Muscle of arm (tissue), 14 donors: ENCODE measurements at places on chromosomes 7 and 10.

- DNase-seq, result no peak
These were observed 694.8 kb downstream of the PHTF2 start for GRCh38 chr7:78493401-78493800.

GRCh38 chr10:117454502-117454901 is 79.3 kb upstream of the PDZD8 start:
- no peak for DNase-seq

DNA sequence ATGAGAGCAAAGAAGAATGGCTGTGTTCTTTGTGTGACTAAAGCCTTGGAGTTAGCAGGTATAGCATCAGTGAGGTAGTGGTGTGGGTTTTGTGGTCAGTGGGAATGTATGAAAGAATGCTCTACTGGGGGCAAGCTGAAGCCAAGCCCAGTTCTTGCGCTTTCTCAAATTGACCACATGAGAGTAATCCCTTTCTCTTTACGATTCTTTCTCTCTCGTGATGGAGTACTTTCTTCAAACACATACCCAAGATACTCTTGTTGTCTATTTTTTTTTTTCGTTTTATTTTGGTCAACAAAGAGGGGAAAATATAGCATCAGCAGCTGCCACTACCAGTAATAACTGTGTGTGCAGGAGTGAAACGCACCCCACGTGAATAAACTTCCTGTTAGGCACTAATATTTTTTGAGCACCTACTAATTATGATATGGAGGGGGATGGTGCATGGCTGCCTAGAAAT is 8.4 kb upstream of the PANK1 start:
- DNase-seq, result no peak

DNA sequence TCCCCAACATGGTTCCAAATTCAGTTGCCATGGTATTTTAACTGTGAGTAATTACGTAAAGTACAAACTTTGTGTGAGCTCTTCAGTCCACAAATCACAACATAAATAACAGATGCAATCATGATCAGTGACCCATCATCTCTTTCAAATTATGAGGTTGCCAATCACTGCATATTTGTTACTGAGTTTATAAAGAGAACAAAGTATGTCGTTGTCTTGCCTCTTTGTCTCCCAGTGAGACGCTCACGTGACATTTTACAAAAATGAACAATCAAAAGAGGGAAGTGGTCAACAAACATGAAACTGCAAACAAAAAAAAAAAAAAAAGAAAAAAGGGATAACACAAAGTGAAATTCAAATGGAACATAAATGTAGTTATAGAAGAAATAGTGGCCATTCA is 122.7 kb upstream of the PDSS1 start:
- no peak for DNase-seq

DNA sequence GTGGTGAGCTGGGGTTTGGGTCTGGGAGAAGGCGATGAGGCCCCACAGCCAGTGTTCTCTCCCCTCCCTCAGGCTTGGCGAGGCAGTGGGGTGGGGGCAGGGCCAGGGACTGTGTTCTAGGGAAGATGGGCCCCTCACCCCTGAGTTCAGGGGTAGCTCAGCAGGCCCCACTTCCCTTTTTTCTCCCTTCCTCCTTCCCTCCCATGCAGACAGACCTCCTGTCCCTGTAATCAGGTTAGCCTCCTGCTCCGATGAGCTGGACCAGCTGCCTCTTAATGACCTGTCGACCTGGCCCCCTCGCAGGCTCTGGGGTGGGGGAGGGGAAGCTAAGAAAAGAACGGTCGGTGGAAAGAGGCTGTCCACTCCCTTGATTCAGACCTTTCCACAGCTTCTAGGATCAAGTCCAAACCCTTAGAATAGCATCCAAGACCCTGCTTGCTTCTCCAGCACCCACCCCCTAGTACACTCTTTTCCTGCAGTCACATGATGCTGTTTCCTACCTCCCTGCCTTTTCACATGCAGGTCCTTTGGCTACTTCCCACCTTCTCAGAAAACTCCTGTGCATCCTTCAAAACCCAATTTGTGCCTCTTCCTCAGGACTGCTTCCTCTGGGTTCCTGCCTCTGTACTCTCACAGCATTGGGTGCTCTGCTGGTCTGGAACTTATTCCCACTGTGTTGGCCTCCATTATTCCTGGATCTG is 64.1 kb downstream of the ZMIZ1 start:
- no peak for DNase-seq

GRCh38 chr7:27193335-27194001 is 6.4 kb downstream of the HOXA13 start:
- no peak for DNase-seq

- no peak for DNase-seq
These were observed 6.7 kb downstream of the ZNF3 start for GRCh38 chr7:100074841-100075240.

- no peak for DNase-seq
These were observed 33.6 kb downstream of the AOAH start for GRCh38 chr7:36690514-36691187.

- DNase-seq, result no peak
These were observed 18.7 kb downstream of the LDB3 start for GRCh38 chr10:86686972-86687371.

- no peak for DNase-seq
These were observed 123.5 kb upstream of the FERD3L start for GRCh38 chr7:19268737-19269136.

DNA sequence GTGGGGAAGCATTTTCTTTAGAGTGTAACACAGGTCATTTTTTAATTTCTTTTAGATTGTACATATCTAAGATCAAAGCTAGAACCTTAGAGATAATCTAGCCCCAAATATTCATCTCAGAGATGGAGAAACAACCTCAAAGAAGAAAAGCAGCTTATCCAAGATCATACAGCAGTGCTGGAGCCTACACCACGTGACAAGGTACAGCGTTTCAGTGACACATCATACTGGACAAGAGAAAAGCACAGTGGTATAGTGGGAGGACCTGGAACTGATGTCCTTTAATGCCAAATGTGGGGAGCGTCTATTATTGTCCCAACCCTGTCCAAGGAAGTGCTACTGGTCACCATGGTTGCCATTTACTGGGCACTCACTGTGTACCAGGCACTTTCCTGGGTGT is 445.8 kb downstream of the RPS24 start:
- no peak for DNase-seq

- DNase-seq, result no peak
These were observed 17.4 kb upstream of the CEP41 start for GRCh38 chr7:130458257-130458656.

DNA sequence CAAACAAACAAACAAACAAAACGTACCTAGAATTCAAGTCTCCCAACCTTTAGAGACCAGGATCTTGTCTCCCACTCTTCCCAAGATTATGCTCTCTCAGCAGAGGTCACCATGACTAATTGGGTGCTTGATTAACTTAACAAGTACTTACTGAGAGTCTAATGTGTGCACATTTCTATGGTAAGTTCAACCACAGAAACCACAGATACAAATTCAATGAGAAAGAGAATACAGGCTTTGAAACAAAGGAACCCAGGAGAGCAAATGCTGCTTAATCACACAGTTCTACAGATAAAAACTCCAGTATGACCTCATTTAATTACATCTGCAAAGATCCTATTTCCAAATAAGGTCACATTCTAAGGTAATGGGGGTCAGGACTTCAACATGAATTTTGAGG is 142.8 kb downstream of the DNAJC1 start:
- no peak for DNase-seq

DNA sequence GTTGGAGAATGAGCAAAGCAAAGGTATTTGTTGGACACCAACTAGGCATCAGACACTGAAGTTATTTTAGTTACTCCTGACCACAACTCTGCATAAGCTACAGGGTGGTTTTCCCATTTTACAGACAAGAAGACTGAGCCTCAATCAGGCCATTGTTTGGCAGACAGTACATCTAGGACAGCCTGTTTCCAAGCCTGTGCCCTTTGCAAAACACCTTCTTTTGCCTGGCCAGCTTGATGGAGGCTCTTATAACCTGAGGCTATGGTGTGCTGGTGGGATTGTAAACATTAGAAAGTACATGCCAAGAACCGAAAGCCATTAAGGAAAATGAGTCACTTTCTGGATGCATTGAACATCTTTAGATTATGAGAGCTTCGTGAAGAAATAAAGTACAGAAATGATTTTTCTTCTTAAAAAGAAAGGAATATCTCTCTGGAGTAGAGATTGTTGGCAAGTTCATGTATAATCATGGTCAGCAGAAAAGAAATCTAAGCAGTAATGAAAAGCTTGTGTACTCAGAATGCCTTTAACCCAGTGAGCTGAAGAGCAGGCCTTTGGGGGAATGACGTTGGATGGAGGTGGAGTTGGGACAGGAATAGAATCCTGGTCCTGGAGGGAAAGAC is 140.6 kb downstream of the KIAA1217 start:
- peak; percentile 76 for DNase-seq

- DNase-seq, result peak; percentile 0
These were observed 181.4 kb downstream of the AKR1D1 start for GRCh38 chr7:138257459-138258196.

DNA sequence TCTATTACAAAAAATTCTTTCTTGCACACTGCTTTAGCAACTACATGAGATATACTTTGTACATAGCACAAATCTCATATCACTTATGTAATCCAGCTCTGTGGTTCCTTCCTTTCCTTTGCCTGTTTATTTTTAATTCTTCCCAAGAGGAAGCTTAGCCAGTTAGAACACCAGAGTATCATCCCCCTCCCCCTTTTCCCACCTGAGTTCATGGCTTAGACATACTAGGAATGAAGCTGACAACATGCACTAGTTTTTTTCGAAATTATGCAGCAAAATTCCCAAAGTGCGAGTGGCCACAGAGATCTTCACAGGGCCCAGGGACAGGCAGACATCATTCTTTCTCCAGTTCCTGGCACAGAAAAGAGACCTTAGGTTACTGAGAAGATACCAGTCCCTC is 17.8 kb downstream of the CAV1 start:
- no peak for DNase-seq

- no peak for DNase-seq
These were observed 1.9 kb downstream of the AUTS2 start for GRCh38 chr7:69599955-69600709.

DNA sequence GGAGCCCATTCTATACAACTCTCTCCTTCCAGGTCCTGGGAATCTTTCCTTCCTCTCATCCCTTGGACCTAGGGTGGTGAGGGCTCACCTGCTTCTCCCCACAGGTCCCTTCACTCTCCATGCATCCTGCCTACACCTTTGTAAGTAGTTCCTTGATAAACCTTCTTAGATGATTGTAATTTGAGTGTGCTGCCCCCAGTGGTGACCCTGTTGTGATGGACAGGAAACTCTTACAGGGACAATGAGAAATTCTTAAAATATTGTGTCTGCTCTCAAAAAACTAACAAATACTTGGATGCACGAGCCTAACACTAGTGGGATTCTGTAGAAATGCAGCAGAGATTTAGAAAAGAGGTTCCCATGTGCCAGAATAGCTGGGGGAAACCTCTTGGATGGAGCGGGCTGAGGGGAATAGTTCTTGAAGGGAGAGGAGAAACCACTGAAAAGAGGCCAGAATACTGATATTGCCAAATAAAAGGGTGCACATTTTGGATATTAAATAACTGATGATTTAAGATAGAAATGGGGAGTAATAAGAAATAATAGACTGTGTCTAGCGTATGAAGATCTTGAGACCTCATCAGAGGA is 6.7 kb upstream of the PAXIP1 start:
- no peak for DNase-seq

GRCh38 chr7:15889507-15889906 is 203.0 kb upstream of the MEOX2 start:
- no peak for DNase-seq

DNA sequence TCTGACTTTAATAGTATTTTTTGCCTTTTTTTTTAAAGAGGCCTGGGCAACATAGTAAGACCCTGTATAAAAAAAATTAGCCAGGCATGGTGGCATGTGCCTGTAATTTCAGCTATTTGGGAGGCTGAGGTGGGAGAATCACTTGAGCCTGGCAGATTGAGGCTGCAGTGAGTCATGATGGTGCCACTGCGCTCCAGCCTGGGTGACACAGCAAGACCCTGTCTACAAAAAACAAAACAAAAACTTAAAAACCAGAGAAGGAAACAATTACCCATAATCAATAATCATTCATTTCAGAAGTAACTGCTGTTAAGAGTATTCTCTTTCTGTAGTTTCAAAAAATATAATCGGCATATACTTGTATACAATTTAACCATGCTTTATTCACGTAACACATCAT is 28.0 kb downstream of the VPS26A start:
- no peak for DNase-seq

GRCh38 chr7:25454562-25455041 is 226.3 kb upstream of the NPVF start:
- peak; percentile 34 for DNase-seq

GRCh38 chr7:76400248-76400647 is 9.2 kb downstream of the SSC4D start:
- DNase-seq, result no peak

GRCh38 chr7:132458729-132459128 is 117.5 kb downstream of the PLXNA4 start:
- DNase-seq, result no peak

- no peak for DNase-seq
These were observed 115.6 kb downstream of the CDH23 start for GRCh38 chr10:71512312-71512711.

- DNase-seq, result no peak
These were observed 23.5 kb upstream of the CARD11 start for GRCh38 chr7:3067193-3067592.

DNA sequence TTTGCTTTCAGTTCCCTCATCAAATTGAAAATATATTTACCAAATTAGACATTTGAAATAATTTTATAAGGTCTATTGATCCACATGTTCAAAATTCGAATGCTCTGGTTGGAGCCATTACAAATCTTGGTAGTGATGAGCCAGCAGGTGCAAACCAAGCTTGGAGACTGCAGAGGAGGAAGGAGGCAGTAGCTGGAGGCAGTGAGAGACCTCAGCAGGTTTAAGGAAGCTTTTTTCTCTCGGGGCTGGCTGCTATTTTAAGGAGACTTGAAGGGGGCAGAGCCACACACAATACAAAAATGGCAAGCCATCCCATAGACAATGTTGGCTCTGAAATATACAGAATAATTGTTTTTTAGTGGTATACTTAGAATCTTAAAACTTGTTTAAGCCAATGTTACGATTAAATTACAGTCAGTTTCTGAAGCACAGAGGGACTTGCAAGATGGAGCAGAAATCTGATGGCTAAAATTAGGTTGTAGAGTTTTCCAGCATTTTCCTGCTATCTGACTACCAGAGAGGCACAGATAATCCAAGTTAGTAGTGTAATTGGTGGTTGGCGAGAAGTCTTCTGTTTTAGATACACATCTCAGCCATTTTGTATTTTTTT is 185.8 kb downstream of the SNX10 start:
- DNase-seq, result no peak
